Stimulated activated CD4-positive, alpha-beta T cell treated with anti-CD3 and anti-CD28 coated beads, Interleukin-1b, Interleukin-23, amount 100 ng/mL, for 1 hour (primary cell): ENCODE measurements at places on chromosomes 7 and 10.

DNA sequence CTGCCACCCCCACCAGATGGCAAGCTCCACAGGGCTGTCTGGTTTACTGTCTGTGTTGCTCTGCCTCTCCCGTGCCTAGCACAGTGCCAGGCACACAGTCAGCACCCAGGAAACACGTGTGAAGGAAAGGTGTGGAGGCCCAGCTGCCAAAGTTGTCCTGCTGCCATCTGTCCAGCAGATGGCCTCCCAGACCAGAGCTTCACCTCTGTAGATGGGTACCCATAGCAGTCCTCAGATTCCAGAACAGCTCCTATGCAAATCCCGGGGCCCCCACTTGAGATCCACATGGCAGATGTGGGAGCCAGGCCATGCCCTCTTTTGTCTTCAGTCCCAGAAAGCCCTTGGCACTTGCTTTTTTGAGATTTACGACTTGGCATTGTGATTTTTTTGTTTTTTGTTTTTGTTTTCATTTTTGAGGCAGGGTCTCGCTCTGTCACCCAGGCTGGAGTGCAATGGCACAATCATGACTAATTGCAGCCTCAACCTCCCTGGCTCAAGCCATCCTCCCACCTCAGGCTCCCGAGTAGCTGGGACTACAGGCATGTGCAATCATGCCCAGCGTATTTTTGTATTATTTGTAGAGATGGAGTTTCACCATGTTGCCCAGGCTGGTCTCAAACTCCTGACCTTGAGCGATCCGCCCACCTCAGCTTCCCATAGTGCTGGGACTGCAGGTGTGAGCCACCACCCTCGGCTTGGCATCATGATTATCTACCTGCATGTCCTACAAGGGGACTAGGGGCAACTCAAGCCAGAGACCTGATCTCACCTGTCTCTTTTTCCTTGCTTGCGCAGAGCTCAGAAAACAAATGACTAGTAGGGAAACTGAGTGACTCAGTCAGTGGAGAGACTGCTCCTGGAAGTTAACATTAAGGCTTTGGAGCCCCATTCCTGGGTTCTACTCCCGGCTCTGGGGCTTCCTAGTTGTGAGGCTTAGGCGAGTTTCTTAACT is 16.9 kb upstream of the PALD1 start:
- no peak for DNase-seq

DNA sequence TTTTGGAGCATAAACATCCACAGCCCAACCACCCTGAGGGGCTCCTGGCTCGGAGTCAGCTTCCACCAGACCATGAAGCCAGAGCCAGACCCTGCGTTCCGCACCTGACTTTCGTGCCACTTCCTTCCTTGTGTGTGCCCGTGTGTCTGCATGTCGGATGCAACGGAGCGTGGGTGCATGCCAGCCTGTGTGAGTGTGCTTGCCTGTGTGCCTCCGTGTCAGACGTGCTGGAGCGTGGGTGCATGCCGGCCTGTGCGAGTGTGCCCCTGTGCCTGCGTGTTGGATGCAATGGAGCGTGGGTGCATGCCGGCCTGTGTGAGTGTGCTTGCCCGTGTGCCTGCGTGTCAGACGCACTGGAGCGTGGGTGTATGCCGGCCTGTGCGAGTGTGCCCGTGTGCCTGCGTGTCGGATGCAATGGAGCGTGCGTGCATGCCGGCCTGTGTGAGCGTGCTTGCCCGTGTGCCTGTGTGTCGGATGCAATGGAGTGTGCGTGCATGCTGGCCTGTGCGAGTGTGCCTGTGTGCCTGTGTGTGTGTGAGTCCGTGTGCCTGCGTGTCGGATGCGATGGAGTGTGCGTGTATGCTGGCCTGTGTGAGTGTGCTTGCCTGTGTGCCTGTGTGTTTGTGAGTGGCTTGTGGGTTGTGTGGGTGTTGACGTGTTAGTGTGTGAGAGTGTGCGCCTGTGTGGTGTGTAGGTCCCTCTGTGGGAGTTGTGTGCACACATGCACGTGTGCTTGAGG is 28.1 kb upstream of the KNDC1 start:
- no peak for DNase-seq

- no peak for DNase-seq
Measured at GRCh38 chr10:47038881-47039561, 127.8 kb downstream of the PTPN20 start.

GRCh38 chr10:14278533-14278932 is 52.2 kb downstream of the FRMD4A start:
- DNase-seq: no peak

DNA sequence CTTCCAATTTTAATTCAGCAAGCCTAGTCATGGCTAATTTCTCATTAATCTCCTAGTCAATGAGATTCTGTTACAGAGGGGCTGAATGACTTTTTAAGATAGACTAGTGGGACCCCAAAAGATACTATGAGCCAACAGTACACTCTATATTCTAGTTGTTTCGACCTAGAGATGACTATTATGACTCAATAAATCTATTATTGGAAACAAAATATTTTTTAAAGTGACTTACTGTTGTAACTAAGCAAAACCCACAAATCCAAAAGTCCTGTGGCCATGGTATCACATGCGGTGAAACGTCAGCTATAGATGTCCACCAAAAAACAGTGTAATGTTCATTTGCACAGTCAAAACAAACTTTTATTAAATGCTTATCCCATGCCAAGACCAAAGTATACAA is 95.3 kb upstream of the ADO start:
- DNase-seq: no peak

DNA sequence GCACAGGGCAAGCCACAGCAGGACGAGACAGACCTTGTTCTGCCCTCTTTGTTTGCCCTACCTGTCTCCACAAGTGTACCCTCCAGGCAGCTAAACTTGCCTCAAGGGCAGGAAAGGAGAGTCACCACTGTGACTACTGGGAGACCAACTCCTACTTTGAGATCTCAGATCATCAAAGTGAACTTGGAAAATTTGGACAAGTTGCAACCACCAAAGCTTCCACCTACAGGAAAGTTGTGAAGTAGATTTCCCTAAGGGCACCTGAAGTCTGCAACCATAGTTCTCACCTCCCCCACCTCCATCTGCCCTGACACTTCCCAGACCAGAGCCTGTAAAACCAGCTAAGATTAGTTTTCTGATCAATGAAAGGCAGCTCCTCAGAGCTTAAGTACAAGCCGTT is 2.5 kb upstream of the WDR91 start:
- DNase-seq: no peak

DNA sequence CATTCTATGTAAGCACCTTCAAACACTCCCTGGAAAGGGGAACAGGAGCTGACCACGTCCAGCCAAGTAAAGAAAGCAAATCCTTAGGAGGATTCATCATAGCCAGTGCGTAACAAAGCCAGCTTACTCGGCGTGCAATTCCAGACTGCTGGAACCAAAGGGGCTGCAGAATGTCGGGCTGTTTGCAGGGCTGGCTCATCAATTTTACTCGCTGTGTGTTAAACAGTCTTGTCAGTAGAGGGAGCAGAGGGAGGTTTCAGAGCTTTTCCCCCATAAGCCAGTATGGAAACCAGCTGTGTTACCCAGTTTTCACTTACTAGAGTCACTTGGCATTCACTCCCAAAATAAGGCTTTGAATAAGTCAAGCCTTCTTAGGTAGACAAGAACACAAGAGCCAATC is 127.1 kb downstream of the KMT2E start:
- DNase-seq: no peak

GRCh38 chr7:19972876-19973275 is 199.5 kb upstream of the TMEM196 start:
- DNase-seq: no peak
